ENCODE measurements at places on chromosomes 13 and 19. TPM values are rescaled to one million over a fixed set of nuclear protein-coding genes. Genes with fewer than 3 reads are reported as not detected.

DNA sequence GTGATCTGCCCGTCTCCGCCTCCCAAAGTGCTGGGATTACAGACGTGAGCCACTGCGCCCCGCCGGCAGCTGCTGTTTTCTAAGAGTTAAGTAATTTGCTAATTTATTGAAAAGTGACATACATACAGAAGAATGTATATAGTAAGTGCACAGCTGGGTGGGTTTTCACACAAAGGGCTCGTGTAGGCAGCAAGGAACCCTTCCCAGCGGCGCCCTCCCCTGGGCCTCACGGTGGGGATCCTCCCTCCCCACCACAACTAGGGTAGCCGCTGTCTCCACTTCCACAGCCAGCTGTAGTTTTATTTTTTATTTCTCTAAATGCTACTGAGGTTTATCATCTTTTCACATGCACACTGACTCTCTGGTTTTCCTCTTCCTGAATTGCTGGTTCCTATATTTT, 64.9 kb downstream of the CRYL1 start:
- DNase-seq: peak; percentile 26

INSL3 gene
- total RNA-seq: not detected

PCSK4 gene
- 1.4 TPM for total RNA-seq

SELENOV gene
- total RNA-seq: not detected

- DNase-seq: no peak
These were observed 30.4 kb downstream of the NOTCH3 start for GRCh38 chr19:15170345-15170744.

GRCh38 chr13:33799950-33800592, 17.9 kb upstream of the RFC3 start:
- peak; percentile 52 for DNase-seq

DNA sequence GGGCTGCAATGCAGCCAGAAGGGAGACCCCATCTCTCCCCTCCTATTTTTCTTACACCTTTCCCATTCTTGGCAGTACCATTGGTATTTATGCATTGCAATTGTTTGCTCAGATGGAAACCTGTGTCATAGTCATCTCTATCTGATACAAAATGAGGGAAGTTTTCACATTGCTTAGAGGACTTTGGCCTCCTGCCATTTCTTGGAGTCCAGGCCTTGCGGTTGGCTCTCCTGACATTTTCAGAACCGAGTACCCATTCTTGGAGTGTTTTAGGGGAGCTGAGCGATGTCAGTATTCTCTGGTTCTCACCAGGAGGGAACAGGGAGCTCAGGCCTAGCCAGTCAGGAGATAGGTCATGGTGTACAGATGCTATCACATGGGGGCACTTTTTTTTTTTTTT, 1.5 kb downstream of the SIN3B start:
- DNase-seq: no peak

DNA sequence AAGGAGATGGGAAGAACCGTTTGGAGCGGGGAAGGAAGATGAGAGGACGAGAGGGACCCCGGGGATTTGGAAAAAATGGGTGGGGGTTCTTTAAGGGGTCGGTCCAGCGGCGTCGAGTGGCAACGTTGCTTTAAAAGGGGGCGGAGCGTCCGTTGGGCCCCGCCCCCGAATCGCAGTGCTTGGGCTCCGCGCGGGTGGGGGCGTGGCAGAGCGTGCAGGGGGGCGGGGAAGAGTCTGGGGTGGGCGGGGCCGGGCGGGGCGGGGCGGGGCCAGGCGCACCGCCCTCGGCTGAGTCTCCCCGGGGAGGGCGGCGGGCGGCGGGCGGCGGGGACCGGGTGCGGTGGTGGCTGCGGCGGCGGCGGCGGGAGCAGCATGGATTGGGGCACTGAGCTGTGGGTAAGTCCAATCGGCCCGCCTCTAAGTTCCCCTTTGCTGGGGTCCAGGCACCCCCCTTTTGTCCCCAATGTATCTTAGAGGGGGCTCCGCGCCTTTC, at the start of gene TRIP10:
TSS of gene TRIP10 (plus strand) at position 291 of the 493 bp plus-strand sequence. CDS start at position 373, 82 bp downstream.
- peak; percentile 99 for DNase-seq

GRCh38 chr13:45226024-45226423, 25.2 kb upstream of the KCTD4 start:
- no peak for DNase-seq

DNA sequence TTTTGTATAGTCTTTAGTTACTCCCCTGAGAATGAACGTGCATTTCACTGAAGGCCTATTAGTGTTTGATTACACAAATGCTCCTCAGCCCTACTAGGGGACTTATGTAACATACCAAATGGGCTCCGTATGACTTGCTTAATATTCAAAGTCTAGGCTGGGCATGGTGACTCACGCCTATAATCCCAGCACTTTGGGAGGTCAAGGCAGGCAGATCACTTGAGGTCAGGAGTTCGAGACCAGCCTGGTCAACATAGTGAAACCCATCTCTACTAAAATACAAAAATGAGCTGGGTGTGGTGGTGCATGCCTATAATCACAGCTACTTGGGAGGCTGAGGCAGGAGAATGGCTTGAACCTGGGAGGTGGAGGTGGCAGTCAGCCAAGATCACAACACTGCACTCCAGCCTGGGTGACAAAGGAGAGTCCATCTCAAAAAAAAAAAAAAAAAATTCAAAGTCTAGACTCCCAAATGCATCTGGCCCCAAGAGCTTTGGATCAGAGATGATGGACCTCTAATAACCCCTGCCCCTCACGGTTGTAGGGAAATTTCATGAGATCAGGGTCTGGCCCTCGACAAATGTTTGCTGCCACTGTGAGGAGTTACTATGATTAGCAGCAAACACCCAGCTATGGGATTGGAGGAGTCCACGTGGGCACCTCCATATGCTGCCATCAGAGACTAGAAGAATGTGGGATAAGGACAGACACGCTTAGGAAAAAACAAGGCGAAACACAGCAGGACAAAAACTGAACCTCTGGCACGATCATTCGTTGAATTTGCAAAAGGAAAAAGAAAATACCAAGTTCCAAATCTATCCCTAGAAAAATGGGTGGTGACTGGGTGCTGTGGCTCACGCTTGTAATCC, 4.6 kb downstream of the FBXO17 start:
- peak; percentile 14 for DNase-seq

ZNF135 gene
- total RNA-seq: 8.3 TPM

ZNF681 gene
- 0.88 TPM for total RNA-seq

NCAN gene
- under 0.01 TPM for total RNA-seq

SLC10A2 gene
- total RNA-seq: not detected

GRCh38 chr19:33207903-33208302, 13.8 kb downstream of the LRP3 start:
- no peak for DNase-seq

CEACAM16 gene
- total RNA-seq: under 0.01 TPM

- peak; percentile 98 for DNase-seq
These were observed at the start of gene CLEC11A for GRCh38 chr19:50723069-50723468. CLEC11A (plus strand) TSS chr19:50723364; CDS start chr19:50723526, 162 bp downstream.

S1PR5 gene
- 0.29 TPM for total RNA-seq

- DNase-seq: peak; percentile 75
These were observed 386.6 kb downstream of the DIAPH3 start for GRCh38 chr13:59776924-59777690.

GRCh38 chr19:46191972-46192371, 37.6 kb upstream of the IGFL1 start:
- DNase-seq: no peak

CYP2A7 gene
- not detected for total RNA-seq

ZNF208 gene
- 1.2 TPM for total RNA-seq

GRCh38 chr13:72166102-72166650, 299.2 kb upstream of the DACH1 start:
- no peak for DNase-seq

DNA sequence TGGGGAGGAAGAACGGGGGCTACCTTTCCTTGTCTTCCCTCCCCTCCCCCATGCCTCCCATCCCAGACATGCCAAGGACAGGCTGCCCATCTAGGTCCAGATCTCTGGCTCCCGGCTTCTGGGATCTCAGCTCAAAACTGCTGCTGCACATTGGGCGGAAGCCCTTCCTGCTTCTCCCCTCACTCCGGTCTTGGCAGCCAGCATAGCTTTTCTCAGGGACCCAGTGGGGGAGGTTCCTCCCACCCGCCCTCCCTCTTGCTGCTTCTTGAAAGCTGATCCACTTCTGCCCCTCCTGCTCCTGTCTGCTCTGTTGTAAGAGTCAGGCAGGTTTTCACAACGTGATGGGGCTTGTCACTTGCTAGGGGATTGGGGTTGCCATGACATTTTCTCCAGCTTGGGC, 21.7 kb upstream of the RNF17 start:
- DNase-seq: no peak

DNA sequence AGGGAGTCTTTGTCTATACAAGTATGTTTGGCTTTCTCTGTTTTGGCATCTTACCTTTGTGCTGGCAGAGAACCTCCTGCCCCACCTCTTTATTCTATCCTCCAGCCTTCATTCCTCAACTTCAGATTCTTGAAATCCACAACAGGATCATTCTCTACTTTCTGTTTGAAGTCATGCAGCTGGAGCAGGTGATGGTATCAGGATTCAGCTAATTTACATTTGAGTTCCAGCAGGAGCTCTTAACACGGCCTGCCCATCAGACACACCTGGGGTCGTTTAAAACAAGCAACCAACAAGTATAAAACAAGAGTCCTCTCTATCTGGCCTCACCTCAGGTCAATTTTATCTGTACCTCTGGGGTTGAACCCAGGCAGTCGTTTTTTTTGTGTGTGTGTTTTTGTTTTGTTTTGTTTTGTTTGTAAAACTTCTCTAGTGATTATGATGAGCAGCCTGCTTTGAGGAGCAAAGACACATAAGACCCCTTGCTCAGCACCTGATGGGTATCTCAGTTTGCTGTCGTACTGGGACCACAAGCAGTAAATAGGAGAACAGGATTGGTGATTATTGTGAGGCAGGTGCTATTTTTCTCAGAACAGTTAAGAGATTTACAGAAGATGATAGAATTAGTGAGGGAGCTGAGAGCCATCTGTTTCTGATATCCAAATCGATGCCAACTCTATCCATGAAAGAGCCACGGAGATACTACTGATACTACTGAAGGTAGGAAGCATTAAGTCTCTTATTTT, 78.4 kb downstream of the GPC6 start:
- DNase-seq: no peak

GRCh38 chr19:50563597-50563996, 4.6 kb downstream of the LRRC4B start:
- DNase-seq: peak; percentile 37

All from osteoblast (primary cell).